ENCODE measurements at places on chromosomes 1 and 21.

GRCh38 chr1:31243501-31244286 lies 4.0 kb upstream of the NKAIN1 start:
- no peak for DNase-seq

- no peak for DNase-seq
Observed at GRCh38 chr1:185017966-185018365, 27.4 kb upstream of the RNF2 start.

- no peak for DNase-seq
Observed at GRCh38 chr1:230423951-230424350, 2.2 kb downstream of the PGBD5 start.

- no peak for DNase-seq
Observed at GRCh38 chr1:208538078-208538477, 293.9 kb upstream of the PLXNA2 start.

- DNase-seq: no peak
Observed at GRCh38 chr1:224696891-224697765, 81.0 kb downstream of the CNIH3 start.

DNA sequence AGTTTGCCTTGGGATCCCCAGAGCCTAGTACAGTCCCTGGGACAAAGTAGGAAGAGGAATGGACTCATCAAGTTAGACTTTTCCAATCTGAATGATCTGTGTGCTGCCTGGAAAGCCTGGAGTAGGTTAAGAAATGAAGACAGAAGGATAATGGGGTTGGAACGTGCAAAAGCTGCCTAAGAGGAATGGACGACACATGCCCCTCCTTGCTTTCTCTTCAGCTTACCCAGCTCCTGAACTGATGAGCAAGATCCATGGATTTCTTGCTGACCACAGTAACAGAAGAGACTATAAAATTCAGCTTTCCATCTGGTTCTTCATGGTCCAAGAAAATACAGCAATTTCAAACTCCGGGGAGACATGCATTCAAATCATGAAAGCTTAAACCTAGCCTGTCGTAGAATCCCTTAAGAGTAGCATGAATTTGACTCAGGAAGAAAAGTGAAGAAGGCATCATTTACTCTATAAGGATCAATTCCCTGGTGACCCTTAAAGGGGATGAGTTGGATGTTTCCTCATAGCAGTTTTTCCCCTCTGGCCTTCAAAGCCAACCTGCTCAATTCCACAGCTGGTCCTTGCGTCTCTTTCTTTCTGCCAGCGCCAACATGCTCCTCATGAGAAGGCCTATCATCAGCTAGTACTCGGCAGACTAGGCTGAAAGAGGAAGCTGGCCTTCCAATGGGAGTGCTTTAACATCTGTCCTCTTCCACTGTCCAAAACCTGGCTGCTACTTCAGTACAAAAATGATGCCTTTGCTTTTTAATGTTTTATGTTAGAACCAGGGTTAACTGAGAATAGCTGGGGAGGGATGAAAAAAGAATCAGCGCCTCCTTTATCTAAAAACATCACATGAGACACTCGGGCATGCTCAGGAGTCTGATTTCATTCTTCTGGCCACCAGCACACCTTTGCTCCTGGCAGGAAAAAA lies 5.7 kb upstream of the PEF1 start:
- DNase-seq: no peak

DNA sequence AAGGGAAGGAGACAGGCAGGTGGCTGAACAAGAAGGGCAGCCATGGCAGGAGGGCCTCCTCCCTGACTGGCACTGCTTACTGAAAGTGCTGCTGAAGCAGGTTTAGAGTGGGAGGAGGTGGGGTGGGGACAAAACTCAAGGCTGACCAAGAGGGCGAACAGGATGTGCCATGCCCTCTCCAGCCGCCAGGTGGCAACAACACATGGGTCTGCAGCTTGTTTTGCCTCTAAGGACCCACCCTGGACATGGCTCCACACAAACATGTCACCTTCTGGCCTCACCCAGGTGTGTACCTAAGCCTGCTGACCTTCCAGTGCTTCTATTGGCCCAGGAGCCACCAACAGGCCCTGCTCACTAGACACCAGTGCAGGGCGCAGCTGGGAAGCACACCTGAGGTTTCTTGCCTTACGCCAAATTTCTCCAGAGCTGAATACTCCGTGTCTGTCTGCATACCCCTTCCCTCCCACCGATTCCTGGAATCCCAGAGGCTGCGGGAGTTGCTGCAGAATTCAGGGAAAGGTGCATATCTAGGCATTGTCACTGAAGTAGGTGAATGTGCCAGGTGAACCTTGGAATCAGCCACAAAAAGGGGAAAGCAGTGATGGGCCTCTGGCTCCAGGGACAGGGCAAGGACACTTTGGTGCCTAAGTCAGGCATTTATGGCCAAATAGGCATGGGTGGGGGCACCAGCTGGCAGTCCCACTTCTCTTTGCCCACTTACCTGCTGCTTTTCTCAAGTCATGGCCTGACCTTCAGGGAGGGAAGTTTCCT lies 5.3 kb downstream of the PSRC1 start:
- DNase-seq: peak; percentile 81

DNA sequence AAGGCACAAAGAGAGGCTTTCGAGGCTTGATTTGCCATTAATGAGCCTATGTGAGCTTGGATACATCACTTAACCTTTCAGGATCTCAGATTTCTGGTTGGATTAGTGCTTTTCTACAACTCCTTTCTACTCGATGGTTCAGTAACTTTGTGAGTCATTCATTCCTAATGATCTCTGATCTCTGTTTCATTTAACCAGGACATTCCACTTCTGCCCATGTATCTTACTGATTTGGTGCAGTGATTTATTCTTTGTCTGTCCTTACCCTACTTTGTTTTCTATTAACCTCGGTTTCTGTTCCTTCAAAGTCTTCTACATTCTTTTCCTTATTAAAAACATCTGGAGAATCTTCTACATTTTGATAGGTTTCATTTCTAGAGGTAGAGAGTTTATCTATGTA lies 94.6 kb upstream of the ZBTB18 start:
- no peak for DNase-seq

GRCh38 chr1:216758161-216758560 lies 34.9 kb upstream of the ESRRG start:
- DNase-seq: no peak

- no peak for DNase-seq
Observed at GRCh38 chr1:243375596-243375995, 119.8 kb downstream of the SDCCAG8 start.

DNA sequence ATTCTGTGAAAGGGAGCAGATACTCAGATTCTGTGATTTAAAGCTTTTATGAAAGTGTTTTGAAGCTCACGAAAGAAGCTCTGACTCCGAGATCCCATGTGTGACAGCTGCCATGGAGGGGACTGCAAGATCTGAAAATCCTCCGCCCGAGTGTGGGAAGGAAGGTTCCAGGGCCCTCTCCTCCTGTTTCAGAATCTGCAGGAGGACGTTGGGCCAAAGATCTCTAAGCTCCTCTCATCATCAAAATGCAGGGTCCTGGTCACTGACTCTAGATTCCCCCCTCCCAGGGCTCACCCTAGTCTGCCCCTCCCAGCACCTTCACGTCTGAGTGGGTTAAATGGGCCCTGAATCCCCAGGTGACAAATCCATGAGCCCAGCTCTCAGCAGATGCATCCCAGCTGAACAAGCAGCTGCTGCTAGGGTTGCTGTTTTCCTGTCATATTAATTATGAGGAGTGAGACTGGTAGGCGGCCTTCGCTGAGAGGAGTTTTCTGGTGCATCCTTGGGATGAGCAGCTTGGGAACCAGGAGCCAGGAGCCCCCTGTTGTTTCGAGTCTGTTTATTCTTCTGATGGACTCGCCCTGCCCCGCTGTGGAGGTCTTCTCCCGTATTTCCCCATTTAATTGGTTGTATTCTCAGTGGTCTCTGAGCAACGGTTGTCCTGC lies 402.0 kb downstream of the MATN1 start:
- DNase-seq: no peak

DNA sequence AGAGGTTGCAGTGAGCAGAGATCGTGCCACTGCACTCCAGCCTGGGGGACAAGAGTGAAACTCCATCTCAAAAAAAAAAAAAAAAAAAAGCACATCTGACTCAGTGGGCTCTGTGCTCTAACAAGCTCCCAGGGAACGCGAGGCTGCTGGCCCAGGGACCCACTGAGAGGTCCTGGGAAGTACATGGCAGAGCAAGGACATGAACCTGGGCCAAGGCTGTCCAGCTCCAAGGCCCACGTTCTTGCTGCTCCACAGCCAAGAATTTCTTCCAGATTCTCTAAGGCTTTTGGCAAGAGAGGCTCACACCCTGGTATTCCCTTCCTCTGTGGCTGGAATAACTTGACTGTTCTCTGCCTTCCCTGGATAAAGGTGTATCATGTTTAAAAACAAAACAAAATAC lies 15.4 kb upstream of the AGTRAP start:
- no peak for DNase-seq

DNA sequence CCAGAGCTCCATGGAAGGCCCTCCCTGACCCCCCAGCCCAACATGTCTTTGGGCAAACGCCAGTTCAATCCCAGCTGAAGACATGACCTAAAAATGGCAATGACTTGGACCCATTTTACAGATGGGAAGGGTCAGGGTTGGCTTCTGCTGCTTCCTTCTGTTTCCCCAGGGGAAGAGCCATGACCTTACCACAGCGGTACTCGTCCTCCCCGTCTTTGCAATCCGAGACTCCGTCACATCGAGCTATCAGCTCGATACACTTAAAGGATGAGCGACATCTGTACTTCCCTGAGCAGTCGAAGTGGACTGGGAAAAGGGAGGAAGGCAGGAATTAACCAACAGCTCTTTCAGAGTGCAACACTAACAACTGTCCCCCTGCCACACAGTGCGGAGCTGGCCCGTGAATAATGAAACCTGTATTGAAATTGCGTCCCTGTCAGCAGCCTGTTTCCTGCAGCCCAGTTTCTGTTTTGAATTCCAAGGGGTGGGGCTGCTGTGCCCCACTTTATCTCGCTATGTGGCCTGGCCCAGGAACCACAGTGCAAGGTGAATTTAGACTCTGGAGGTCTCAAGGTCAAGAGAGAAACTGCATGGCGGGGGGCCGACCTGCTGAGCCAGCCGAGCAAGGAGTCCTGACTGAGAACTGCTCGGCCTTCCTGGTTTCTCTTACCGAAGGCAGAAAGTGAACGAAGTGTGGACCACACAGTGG lies 7.0 kb downstream of the TMPRSS3 start:
- no peak for DNase-seq

DNA sequence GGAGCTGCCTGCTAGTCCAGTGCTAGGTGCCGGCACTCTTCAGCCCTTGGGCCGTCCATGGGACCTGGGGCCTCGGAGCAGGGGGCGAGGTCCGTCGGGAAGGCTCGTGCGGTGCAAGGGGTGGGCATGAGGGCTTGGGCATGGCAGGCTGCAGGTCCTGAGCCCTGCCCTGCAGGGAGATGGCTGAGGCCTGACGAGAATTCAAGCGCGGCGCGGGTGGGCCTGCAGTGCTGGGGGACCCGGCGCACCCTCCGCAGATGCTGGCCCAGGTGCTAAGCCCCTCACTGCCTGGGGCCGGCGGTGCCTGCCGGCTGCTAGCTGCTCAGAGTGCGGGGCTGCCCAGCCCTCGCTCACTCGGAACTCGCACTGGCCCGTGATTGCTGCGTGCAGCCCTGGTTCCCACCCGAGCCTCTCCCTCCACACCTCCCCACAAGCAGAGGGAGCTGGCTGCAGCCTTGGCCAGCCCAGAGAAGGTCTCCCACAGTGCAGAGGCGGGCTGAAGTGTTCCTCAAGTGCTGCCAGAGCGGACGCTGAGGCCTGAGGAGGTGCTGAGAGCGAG lies 467.0 kb downstream of the AGBL4 start:
- DNase-seq: no peak

GRCh38 chr1:229480495-229480894 lies 27.6 kb downstream of the NUP133 start:
- DNase-seq: no peak

DNA sequence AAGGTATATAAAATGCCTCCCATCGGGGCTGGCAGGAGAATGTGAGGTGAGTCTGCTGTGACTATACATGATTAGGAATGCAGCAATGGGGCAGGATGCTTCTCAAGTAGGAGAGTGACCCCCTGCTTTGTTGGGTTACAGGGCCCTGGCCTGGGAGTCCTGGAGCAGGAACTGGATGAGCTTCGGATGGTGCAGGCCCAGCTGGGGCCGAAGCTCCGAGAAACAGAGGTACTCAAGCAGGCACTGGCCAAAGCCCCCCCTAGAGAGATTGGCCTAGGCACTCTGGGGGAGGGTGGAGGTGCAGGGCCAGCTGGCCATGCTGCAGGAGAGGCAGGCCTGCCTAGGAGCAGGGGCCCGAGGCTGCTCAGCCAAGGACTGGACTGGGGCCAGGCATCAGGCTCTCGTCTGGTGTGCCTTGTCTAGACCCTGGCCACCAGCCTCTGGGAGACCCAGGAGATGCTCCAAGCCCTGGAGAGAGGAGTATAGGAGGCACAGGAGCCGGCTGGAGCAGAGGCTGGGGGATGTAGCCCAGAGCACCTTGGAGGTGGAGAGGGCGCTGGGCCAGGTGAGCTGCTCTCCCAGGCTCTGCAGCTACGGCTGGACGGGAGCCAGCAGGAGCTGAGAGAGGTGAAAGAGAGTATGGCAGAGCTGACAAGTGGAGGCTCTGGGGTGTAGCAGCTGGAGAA lies 32.8 kb upstream of the PKP1 start:
- DNase-seq: no peak

DNA sequence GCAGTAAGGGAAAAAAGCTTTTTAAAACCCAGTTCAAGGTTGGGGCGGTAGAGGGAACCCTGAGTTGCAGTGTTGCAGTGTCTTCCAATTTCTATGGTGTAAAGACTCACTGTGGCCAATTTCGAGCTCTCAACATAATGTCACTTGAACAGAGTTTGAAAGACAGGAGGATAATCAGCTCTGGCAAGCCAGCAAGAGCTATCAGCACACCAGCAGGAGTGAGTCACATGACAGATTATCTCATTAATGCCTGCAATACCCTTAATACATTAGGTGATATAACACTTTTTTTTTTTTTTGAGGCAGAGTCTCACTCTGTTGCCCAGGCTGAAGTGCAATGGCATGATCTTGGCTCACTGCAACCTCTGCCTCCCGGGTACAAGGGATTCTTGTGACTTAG lies 22.8 kb downstream of the SLC9C2 start:
- DNase-seq: no peak

DNA sequence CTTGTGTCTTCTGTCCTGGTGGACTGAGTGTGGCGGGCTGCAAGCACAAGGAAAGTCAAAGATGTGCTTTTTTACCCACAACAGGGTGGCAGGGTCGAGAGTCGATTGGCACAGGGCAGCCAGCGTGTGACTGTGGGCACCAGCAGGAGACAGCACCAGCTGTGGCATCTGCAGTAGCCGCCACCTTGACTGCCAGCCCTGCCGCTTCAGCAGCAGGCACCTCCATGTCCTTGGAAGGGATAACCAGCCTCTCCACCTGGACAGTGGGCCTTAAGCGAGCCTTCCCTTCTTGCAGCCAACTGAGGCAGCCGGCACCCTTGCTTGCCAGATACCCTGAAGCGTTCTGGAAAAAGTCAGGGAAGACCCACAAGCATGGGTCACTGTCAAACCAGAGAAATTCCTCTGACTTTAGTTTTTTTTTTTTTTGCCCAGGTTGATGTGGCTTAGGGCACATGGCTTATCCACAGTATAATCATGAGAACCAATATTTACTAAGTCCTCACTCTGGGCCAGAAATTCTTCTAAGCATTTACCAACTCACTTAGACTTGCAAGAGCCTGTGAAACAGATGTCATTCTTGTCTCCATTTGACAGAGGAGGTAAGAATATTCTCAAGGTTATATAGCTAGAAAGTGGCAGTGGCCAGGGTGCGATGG lies 30.1 kb upstream of the PTGFRN start:
- no peak for DNase-seq

GRCh38 chr1:178266619-178267066 lies 172.7 kb downstream of the RASAL2 start:
- no peak for DNase-seq

Measured in stimulated activated naive CD8-positive, alpha-beta T cell treated with anti-CD3 and anti-CD28 coated beads, Interleukin-15, Interleukin-2, amounts not matched to agents 100 U/mL and 50 U/mL, for 24 hours (primary cell).